ENCODE measurements at places on chromosomes 7 and 10.

- DNase-seq: no peak
Observed at GRCh38 chr10:31374146-31374696, 55.2 kb downstream of the ZEB1 start.

DNA sequence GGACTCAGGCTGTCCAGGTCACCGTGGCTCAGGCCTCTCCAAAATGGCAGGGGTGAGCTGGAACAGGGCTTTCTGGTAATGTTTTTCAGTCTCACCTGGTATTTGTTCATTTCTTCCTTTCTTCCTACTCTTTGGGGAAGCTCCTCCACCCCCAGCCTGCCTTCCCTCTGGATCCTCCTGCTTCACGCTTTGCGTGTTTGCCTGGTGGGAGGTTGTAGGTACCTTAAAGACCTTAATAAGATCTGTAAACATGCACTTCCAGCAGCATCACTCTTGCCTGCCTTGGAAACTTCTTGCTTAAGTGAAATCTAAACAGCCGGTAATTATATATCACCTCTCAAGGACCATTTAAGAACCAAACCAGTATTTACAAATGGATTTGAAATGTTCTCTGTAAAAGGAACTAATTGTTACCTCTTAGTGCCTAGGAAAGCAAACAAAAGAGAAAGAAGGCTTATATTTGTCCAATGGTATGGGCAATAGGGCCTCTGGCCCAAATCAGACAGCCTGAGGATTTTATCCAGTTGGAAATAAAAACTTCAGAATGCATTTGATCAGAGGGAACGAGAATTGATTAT, 339.9 kb downstream of the CCSER2 start:
- DNase-seq: no peak

DNA sequence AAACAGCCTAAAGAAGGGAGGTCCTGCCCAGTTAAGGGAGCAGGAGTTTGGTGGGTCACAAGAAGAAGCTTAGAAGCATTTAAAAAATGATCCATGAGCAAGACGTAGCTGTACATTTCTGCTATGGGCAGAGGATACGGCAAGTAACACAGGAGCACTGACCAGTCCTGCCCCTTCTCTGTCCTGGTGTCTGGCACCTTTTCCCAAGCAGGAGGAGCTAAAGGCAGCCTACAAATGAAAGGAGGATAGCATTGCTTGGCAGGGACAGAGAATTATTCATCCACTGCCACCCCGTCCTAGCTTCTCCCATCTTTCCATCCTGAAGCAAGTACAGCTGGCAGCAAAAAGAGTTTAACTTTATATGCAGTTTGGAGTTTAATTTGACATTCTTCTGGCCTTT, 1077.6 kb downstream of the TYW1 start:
- DNase-seq: no peak

DNA sequence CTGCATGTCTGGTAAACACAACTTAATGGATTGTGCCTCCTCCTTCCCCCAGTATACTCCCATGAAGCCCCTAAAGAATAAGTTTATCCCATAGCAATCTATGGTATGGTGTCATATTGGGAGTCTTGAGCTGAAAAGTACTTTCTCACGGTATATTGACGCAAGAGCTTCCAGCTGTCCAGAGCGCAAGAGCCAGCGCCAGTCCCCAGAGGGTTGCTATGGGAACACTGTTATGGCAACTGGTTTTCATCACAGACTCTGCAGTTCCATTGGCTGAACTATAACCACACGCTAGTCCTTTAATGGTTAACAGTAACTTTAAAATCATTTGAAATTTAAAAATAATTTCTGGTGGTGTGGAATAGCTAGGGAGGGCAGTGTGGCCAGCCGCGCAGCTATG, 46.9 kb downstream of the PRPF18 start:
- no peak for DNase-seq

DNA sequence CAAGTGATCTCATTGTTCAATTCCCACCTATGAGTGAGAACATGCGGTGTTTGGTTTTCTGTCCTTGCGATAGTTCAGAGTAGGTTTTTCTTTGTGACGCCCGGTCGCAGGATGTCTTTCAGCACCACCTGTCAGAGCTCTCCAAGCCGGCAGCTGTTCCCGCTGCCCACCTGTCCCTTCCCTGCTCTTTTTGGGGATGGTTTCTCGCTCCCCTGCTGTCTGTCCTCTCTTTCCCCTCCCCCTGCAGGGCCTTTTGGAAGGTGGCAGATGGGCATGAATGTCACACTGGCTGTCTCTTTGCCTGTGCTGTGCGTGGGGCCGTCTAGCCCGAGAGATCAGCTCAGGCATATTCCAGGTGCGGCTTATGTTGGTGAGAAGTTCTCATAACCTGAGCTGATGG, 137.0 kb downstream of the GRK5 start:
- no peak for DNase-seq

DNA sequence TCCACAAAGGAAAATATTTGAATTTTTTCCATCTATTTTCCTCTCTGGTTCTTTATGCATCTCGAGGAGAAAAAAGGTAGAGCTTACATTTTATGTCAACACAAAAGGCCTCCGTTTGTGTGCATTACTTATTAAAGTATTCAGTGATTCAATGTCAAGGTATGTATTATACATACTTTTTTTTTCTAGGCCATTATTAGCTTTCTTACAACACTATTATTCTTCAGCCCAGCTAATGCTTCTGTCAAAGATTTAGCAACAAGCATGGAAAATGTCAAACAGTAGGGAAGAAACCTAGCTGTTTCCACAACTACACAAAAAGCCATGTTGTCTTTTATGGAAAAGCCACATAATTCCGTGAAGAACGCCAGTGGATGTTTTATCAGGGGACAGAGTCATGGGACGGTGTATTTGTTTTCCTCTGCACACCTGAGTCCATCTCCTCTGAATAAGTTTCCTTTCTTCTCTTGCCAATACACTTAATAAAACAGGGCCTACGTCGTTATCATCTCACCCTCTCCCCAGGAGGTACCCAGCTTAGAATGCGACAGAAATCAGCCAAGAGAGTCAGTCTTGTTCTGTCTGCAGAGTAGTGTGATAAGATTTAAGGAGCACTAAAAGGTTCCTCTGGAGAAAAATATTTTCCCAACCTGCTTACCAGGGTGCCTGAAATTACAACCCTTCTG, 209.7 kb upstream of the AUTS2 start:
- DNase-seq: no peak

DNA sequence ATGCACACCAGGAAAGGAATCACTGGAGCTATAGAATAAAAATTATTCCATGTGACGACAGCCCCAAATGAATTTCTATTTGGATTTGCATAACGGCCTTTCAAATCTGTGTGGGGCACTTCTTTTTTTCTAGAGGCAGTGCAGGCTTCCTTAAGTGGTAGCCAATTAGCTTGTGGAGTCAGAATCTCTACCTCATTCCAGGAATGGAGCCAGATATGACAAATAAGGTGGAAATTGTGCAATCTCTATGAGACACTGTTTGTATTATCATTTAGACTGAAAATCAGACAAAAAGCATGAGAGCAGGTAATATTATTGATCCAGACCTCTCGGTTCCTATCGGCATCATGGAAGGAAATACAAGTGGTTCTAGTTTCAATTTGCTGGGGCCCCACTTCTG, 78.7 kb downstream of the BEND7 start:
- DNase-seq: no peak

- DNase-seq: no peak
Observed at GRCh38 chr10:120583424-120584108, 126.5 kb downstream of the PLPP4 start.

GRCh38 chr7:1241603-1242255, 9.1 kb downstream of the UNCX start:
- DNase-seq: no peak

DNA sequence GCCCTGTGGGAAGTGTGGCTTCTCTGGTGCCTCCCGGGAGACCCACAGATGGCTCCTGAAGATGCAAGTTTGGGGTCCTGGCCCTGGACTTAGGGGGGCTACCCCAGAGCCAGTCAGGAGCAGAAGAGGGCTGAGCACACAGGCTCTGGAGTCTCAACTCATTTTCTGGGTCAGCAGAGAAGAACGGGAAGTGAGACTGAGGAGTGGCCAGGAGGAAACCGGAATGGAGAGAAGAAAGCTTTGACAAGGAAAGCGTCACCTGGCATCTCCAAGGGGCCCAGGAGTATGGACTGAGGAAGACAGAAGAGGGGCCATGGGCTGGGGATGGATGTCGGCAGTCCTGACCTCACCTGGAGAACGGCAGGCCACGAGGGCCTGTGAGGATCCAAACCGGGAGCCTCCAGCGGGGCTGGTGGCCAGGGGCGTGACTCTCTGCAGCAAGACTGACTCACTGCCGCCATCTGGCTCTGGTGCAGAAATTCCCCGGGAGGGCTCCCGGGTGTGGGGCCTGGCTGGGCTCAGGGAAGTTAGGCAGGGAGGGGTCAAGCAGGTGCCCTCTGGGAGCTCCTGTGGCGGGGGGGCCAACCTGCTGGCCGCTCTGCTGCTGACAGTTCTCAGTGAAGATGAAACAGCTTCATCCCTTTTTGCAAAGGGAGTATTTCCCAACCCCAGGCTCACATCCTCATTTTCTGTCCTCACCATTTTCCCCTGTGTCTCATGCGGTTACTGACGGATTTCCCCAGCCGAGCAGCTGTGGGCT, 23.6 kb downstream of the DAGLB start:
- DNase-seq: peak; percentile 57

Measured in Kasumi-1 (cell line).